ENCODE measurements at places on chromosomes 13 and 19. TPM values are rescaled to one million over a fixed set of nuclear protein-coding genes. Genes with fewer than 3 reads are reported as not detected.

Gene APLP1
- total RNA-seq = 0.88 TPM

Gene LONP1
- 287 TPM for total RNA-seq

Gene IGFL2
- total RNA-seq = not detected

Gene ENOX1
- total RNA-seq = not detected

Gene ZSWIM9
- total RNA-seq = 7.3 TPM

Gene CGB8
- total RNA-seq = not detected

Gene ARHGEF1
- 295 TPM for total RNA-seq

Gene R3HDM4
- total RNA-seq = 50.5 TPM
